ENCODE measurements at places on chromosomes 11 and 22.
A peak's percentile ranks its signal among the peaks of the same experiment; 100 is the strongest.

DNA sequence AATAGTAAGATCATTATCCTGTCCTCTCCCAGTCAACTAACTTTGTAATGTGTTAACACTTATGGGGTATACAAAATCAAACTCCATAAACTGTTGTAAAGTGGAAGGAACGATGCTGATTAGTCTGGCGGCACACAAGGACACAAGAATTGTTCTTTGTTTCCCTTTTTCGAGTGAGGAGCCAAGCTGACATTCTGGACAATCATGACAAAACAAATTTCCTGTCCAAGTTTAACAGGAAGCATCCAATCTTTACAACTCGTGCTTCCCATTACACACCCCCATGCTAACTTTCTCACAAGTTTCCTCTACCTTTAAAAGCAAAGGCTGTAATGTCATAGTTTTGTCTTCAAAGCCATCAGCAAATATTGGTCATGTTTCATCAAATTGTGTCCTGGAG is 20.4 kb upstream of the LDLRAD3 start:
- no peak for DNase-seq

GRCh38 chr11:69448471-69449284 is 32.8 kb upstream of the LINC01488 start:
- no peak for DNase-seq

DNA sequence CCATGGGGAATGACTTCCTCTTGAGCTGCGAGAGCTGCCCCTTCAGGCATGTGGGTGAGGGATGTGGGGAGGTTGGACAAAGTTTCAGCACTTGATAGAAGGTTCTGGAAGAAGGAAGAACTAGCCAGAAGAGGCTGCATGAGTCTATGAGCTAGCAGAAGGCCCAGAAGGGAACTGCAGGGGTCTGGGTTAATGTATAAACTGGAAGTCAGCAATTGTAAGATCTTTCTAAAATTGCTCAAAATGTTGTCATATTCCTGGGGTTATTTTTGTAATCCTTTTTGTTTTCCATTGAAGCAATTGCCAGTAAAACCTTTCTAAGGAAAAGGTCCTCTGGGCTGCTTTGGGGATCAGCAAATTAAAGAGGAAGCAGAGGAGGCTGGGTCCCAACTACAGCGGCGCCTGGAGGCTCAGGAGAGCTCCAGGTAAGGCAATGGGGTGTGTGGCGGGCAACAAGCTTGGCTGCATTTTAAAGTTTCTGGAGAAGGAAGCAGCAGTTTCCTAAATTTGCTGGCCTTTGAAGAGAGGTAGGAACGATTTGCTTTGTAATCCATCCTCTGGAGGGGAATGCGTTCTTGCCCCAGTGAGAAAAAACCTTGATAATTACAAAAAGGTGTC is 29.2 kb downstream of the ADAMTS15 start:
- no peak for DNase-seq

DNA sequence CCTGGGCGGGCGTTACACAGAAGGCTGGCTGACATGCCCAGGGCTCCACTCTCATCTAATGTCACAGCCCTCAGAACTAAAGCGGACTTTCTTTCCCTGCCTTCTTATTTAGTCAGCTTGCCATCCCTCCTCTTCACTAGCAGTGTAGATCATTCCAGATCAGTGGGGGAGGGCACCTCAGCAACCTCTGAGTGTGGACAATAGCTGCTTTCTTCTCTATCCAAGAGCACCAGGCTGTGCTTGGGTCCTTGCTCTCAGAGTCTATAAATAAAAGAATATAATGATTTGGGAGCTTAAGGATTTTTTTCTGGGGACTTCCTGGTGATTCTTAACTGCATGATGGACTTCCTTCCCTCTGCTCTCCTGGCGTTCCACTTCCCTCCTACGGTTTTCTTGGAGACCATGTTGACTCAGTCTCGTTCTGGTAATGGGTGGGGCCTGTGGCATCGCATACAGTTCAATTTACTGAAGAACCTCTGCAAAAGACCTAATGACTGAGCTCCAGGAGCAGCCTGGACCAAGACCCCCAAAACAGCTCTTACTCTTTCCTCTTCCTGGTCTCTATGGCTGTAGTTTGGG is 2.9 kb upstream of the HMBS start:
- DNase-seq, result no peak

DNA sequence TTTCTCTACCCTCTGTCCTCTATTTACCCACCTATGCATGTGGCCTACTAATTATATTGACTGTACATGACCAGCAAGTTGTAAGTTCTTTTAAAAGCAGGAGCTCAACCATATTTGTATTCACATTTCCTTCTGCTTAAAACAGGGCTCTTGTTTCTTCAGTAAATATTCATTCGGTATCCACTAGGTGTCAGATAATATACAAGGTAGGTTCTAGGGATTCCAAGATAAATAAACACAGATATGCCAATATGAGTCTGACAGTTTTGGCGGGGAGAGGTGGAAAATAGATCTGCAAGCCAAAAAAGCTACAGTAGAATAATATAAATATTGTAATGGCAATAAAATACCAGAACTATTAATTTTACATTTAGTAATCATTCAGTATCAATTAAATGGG is 15.3 kb upstream of the RAB30 start:
- DNase-seq, result no peak

GRCh38 chr11:77395460-77396173 is 78.3 kb downstream of the PAK1 start:
- DNase-seq, result no peak

DNA sequence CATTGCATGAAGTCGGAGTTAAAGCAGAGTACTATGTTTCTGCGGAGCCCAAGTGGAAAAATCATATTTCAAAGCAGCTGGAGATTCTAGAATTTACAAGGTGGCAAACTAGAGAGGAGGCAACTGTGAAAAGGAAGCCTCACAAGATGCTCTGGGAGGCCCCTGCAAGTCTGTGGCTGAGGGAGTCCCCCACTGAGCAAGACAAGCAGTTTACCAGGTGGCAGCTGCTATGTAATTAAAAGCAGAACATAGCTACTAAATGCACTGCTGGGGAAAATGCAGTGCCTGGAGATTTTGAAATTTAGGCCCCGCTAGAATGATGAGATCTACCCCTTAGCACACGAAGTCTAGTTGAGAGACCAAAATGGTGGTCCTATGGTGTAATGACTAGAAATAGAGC is 728.0 kb downstream of the OPCML start:
- DNase-seq, result peak; percentile 9

Data from mesendoderm (in vitro differentiated cells).